AG10803 (cell line): ENCODE measurements at places on chromosomes 6 and 20.
A peak's percentile ranks its signal among the peaks of the same experiment; 100 is the strongest.

- no peak for DNase-seq
Observed at GRCh38 chr20:19047040-19047950, 165.1 kb upstream of the SLC24A3 start.

- DNase-seq = no peak
Observed at GRCh38 chr6:124436803-124437202, 525.4 kb upstream of the RNF217 start.

DNA sequence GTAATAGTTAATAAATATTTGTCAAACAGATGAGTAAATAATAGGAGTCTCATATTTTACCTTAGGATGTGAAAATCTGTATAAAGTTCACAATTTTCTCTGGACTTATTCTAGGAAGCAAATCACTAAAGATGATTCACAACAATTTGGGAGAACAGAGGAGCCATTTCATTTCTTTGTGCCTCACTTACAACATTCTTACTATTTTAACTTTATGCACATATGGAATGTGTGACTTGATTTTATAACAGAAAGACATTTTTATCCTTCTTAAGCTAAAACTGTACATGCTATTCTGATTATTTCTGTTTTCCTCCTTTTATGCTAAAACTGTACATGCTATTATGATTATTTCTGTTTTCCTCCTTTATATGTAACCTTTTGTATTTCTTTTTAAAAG lies 83.3 kb downstream of the FUT9 start:
- no peak for DNase-seq

GRCh38 chr20:40583636-40584035 lies 105.4 kb downstream of the MAFB start:
- DNase-seq = no peak

- no peak for DNase-seq
Observed at GRCh38 chr20:2838170-2838797, 2.2 kb downstream of the PCED1A start.

- no peak for DNase-seq
Observed at GRCh38 chr6:110042670-110043296, 64.7 kb downstream of the GPR6 start.

GRCh38 chr6:153131037-153131981 lies at the start of gene RGS17:
Gene RGS17 (minus strand): TSS chr6:153131282. CDS start chr6:153044018, 87,264 bp downstream.
- DNase-seq = peak; percentile 61

- peak; percentile 8 for DNase-seq
Observed at GRCh38 chr20:62485062-62485700, 9.4 kb upstream of the GATA5 start.

- DNase-seq = no peak
Observed at GRCh38 chr6:134315974-134316441, 1.9 kb downstream of the SGK1 start.

DNA sequence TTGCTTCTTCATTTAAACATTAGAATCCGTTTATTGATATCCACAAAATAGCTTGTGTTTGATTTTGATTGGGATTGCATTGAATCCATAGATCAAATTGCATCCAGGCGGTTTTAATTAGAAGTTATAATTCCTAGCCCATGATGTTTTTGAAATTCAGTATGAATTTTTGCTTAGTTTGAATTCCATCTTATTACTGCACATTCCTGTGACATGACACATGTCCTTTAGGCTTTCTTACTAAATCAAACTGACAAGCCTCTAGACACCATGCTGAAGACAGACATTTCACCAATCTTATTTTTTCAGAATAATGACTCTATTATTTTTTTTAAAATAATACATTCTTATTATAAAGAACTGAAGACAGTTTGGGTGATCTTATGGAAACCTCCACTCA lies 21.4 kb upstream of the PI16 start:
- DNase-seq = peak; percentile 73

DNA sequence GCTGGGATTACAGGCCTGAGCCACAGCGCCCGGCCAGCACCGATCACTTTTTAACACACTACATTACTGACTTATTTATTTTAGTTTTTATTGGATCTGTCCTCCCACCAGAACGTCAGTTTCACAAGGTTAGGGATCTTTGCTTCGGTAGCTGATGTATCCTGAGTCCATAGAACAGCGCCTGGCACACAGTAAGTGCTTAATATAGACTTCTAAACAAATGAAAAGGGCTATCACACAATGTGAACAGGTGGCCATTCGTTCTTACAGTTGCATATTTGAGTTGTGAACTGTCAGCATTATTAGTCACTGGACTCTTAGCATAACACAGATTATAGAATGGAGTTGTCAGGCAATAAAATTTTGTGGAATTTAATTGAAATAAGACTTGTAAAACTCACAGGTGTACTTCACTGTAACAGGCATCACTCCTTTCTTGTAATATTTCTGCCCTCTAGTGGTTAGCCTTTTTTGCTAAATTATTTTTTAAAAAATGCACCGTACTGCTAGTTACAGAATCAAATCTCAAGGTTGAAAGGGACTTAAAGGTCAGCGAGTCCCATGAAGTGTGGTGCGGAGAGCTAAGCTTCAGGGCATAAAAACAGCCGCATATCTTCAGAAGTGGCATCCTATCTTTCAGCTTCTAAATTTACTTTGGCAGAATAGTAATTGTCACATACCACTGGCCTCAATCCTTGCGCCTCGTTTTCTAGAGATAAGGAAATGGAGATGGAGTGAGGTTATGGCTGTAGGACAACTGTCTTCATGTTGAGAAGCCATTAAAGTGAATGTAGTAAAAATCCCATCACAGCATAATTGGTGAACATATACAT lies 3.4 kb upstream of the TBC1D7 start:
- DNase-seq = peak; percentile 31

DNA sequence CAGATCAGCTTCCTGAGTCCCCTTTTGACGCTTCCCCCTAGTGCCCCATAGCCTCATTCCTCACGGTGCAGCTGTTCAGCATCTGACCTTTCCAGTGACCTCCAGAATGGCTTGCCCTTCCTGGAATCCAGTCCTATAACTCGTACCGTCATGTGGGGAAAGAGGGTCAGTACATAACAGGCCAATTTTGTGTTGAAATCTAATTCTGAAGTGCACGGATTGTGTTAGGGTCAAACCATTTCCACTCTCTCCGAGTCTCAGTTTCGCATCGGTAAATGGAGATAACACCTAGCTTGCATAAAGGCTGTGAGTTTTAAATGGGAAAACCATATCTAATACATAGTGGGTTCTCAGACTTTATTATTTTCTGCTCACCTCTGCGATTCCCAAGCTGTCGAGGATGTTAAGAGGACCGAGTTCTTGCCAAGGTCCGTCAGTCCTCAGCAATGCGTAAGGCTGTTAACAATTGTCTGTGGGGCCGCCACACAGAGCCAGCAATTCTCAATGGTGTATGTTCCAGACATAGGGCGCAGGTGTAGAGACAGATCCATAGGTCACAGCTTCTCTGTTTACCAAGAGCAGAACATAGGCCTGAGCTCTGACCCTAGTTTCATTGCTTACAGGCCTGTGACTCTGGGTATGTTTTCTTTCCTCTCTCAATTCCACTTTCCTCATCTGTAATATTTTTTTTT lies 45.5 kb upstream of the CCR6 start:
- no peak for DNase-seq

DNA sequence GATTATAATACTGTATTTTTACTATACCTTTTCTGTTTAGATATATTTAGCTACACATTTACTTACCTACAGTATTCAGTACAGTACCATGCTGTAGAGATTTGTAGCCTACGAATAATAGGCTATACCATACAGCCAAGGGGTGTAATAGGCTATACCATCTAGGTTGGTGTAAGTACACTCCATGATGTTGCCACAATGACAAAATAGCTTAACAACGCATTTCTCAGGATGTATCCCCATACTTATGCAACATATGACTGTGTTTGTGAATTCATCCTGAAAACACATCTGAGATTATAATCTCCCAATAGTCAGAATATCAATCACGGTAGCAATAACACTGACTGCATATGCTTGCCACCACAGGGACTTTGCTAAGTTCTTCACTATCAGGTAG lies 20.7 kb downstream of the B4GALT5 start:
- DNase-seq = no peak

- DNase-seq = peak; percentile 71
Observed at GRCh38 chr6:142387997-142388815, 86.4 kb downstream of the ADGRG6 start.

DNA sequence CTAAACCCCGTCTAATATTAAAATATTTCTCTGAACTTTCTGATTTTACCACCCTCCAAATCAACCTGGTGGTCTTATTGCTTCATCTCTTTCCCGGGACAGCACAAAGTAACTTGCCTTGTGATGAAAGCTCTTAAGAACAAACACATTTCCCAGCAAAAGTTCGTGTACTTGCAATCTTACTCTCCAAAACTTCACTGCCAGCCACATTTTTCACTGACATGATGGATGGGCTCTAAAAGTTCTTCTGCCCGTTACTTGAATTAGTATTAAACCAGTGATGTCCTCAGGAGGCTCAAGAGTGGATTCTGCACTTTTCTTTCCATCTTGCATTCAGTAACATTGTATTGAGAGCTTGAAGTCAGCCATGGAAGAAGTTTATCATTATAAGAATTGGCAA lies 731.6 kb upstream of the GJE1 start:
- peak; percentile 82 for DNase-seq

GRCh38 chr6:170098428-170099170 lies 192.3 kb downstream of the DLL1 start:
- DNase-seq = no peak

- no peak for DNase-seq
Observed at GRCh38 chr6:115932481-115932880, 128.2 kb downstream of the FRK start.

GRCh38 chr6:138844192-138844591 lies 48.3 kb downstream of the ECT2L start:
- peak; percentile 94 for DNase-seq

- DNase-seq = peak; percentile 83
Observed at GRCh38 chr20:62875419-62876361, 14.1 kb upstream of the TCFL5 start.

DNA sequence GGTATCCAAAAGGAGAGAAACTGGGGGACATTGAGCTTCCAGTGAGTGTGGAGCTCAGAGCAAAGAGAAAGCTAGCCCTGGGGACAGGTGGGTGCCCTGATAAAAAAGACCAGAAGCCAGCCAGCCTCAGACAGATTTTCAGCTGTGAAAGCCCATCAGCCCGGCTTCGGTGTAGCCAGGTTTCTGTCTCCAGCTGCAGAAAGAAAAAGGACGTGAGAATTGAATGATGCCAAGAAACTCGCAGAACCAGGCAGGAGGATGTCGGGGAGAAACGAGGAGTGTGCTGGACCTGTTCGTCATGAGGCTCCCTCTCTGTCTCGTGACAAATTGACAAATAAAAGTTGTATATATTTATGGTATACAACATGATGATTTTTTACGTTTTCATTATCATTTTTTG lies 63.3 kb downstream of the CDH4 start:
- DNase-seq = no peak

DNA sequence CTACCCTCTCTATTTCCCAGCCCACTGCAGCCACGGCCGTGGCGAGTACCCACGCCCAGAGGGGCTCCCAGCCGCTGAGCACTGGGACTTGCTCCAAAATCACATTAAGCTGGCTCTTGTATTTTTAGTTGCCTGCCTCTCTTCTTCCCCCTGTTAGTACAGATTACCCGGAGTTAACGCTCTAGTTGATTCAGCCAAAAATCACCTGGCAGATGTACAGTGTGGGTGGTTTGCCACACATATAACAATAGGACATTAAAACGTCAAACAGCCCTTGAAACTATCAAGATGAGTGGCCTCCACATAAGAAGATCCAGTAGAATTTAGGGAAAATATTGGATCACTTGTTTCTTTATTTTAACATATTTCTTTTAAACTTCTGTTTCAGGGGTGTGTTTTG lies 268.8 kb upstream of the PRDM1 start:
- no peak for DNase-seq

DNA sequence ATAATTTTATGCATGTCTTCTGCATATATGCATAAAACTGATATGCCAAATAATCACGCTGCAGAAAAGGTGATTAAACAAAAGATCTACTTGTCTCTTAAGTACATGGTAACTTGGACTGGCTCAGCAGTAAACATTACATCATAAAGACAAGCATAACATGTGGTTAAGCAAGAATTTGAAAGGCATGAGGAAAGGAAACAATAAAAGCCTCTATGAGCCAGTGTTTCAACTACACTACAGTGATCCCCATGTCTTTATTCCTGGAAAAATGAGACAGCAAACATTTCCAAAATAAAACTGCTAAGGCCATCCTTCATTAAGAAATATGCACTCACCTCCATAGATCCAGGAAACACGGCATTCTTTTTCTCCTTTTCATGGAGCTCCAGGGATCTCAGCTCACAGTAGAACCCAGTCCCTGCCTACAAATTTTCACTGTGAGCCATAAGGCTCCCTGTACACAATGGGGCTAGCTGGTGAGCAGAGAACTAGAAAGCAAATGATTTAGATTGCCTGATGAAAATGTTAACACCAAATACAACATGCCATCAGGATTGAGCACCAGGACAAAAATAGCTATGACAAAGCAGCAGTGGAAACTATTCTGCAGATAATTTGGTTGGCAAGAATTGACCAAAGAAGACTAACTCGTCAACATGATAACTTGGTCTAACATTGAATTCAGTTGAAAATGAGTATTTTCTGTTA lies 156.1 kb downstream of the COL21A1 start:
- peak; percentile 86 for DNase-seq

DNA sequence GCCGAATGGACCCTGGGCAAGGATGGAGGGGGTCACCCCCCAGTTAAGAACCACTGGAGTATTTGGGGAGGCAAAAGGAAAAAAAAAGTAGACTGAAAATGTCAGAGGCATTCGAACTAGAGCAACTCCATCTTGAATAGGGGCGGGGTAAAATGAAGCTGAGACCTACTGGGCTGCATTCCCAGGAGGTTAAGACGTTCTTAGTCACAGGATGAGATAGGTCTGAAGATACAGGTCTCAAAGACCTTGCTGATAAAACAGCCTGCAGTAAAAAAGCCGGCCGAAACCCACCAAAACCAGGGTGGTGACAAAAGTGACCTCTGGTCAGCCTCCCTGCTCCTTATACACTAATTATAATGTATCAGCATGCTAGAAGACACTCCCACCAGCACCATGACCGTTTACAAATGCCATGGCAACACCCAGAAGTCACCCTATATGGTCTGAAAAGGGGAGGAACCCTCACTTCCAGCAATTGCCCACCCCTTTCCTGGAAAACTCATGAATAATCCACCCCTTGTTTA lies 70.4 kb upstream of the KCNG1 start:
- DNase-seq = no peak

GRCh38 chr6:168013250-168013915 lies 15.9 kb downstream of the KIF25 start:
- DNase-seq = no peak
